HFFc6 (cell line): ENCODE measurements at places on chromosomes 12 and 14. TPM values are rescaled to one million over a fixed set of nuclear protein-coding genes. Genes with fewer than 3 reads are reported as not detected.

- DNase-seq: no peak
These were observed 100.7 kb downstream of the VCPKMT start for GRCh38 chr14:50015716-50016115.

- no peak for DNase-seq
These were observed 6.5 kb upstream of the CDK2AP1 start for GRCh38 chr12:123278101-123278627.

DNA sequence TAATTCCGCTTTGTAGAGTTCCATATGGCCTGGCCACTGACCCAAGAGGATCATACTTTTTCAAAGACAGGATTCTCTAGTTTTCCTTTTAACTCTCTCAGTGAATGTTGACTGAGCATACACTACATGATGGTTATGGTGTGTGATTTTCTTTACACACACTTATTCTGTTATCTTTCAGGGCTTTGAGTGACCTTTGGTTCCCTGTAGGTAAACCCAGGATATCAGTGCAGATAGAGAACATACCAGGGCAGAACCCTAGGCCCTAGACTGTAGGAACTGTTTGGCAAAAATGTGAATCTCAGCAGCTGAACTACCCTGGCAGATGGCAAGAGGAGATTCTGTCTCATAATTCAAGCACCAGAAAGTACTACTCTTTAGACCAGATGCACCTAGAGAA lies 159.6 kb downstream of the KCNA5 start:
- no peak for DNase-seq

DNA sequence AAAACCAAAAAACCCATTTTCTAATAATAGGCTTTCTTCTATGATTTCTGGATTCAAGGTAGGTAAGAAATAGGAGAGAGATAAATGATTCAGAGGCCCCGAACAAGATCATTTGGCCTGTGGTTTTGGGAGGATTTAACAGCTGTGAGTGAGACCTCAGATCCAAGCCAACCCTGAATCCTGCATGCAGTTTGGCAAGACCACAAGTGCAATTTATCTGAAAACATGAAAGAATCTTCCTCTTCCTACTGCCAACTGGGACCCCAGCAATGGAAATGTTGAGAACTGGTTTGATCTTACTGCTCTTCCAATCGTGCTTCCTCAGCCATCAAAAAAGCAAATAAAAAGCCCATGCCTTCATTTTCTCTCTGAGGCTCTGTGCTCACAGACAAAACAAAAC lies 519.7 kb upstream of the TBX3 start:
- no peak for DNase-seq

DNA sequence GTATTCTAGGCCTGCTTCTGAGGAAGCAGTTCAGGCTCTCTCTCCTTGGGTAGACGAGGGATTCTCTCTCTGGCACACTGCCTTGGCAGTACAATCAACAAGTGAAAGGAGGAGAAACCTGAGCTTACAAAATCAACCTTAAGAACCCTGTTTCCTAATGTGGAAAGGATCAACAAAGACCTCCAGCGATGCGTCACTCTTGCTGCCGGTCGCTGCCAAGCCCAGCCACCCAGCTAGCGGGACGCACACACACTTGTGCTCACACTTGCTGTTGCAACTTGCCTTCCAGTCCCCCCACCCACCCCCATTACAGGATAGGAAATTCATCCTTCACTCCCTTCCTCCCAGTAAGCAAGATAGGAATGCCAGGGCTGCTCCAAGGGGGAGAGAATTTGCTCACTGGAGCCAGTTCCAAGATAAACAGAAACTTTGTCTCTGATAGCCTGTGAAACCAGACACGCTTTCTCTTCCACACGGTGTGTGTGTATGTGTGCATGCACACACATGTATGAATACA lies 144.3 kb downstream of the BCL11B start:
- no peak for DNase-seq

- no peak for DNase-seq
These were observed 582.5 kb upstream of the MGAT4C start for GRCh38 chr12:86838711-86839110.

DNA sequence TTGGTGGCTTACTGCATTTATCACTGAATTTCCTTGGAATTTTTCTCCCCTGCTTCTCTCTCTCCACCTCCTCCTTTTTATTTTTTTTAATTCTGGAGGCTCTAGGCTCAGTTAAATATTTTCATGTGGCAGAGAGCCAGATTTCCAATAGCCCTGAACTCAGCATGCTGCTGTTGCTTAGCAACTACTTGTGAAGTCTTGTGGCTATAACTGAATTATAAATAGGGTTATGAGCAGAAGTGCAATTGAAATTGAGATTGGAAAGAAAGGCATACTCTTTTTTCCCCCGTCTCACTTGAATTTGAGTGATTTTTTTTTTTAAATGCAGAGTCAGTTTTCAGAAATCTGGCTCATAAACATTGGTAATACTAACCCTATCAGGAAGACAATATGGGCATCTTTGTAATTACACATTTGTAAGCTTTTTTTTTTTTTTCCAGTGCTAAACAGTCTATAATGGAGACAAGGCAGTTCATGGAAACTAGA lies 38.3 kb downstream of the ATF7IP start:
- DNase-seq: peak; percentile 75

GRCh38 chr14:100910888-100911664 lies 7.6 kb upstream of the RTL1 start:
- no peak for DNase-seq

DNA sequence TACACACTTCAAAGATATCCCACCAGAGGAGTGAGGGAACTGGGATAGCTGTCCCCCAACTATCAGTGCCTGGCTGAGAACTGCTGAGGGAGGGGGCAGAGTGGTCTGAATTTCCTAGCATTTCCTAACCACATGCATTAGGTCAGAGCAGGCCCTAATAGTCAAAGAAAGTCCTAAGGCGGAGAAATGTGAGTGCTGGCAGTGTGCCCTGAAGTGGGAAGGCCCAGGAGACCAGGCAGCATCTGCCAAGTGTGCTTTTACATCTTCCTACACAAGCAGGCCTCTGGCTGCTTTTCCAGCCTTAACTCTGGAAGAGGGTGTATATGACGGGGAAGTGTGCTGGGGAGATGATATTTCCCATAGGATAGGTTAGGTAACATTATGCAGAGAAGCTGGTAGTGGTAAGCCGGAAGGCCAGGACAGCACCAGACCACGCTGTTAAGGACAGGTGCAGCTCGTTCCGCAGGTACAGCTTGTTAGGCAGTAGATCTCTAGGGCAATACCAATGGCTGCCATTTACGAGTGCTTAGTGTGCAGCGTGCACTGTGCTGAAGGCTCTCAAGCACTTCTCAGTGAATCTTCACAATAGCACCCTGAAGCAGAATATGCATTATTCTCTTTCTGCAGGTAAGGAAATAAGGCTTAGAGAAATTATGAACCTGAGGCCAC lies 9.1 kb upstream of the CCDC198 start:
- DNase-seq: no peak

GRCh38 chr14:72714871-72715214 lies 179.1 kb downstream of the DPF3 start:
- no peak for DNase-seq

DNA sequence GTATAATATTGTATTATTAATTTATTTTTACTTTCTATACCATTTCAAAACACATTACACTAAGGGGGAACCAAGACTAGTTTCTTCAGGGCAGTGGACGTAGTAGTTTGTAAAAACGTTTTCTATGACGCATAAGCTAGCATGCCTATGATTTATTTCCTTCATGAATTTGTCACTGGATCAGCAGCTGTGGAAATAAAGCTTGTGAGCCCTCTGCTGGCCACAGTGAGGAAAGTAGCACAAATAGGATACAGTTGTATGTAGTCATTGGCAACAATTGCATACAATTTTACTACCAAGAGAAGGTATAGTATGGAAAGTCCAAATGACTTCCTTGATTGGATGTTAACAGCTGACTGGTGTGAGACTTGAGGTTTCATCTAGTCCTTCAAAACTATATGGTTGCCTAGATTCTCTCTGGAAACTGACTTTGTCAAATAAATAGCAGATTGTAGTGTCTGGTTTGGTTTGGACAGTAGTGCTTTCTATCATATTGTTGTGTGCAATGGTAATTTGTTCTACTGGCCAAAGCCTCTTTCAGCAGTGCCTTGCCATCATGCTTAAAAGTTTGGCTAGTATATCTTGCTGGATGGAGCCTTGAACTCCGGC lies 24.3 kb upstream of the PLEKHD1 start:
- peak; percentile 93 for DNase-seq

DNA sequence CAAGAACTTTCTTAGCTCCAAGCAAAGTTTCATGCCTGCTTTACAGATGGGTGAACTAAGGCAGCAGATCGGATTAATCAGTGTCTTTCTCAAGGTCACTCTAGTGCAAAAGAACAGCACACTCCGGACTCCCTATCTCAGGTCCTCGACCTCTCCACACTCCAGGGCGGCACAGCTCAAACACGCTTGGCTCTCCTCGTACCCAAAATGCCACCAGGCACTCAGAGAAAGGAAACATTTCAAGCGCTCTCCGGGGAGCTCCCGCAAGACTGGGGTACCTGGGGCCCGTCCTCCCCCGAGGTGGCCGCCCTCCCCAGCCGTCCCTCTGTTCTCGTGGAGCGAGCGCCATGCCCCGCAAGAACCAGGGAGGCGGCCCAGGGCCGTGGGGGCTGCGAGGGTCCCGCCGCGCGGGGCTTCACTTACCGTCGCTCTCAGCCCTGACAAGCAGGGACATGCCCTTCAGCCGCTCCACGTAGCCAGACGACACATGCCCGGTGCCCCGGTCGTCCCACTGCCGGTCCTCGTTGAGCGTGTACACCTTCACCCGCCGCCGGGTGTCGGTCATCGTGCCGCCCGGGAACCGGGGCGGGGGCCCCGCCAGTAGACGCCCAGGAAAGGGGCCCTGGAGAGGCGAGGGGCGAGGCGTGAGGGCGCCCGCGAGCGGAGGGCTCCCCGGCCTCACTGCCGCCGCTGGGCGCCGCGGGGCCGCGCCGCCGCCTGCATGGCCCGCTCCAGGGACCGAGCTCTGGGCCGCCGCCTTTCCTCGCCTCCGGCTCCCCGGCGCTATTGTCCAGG lies 830 bp downstream of the PPP4R3A start:
- DNase-seq: no peak

DNA sequence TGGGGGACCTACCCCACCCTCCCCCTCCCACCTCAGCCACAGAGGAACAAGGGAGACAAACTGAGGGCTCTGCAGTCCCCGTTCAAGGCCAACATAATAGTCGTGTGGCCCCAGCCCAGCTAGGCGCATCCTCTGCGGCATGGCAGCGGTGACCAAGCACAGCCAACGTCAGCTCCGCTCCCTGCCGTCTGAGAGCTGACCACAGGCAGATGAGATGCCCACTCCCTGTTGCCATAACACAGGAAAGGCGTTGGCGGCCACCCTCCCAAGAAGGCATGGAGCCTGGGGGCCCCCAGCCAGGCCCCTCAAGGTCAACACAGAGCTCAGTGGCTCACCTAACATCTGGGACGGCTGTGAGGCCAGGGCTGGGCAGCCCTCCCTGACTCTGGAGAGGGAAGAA lies 32.6 kb upstream of the UBC start:
- DNase-seq: no peak

DNA sequence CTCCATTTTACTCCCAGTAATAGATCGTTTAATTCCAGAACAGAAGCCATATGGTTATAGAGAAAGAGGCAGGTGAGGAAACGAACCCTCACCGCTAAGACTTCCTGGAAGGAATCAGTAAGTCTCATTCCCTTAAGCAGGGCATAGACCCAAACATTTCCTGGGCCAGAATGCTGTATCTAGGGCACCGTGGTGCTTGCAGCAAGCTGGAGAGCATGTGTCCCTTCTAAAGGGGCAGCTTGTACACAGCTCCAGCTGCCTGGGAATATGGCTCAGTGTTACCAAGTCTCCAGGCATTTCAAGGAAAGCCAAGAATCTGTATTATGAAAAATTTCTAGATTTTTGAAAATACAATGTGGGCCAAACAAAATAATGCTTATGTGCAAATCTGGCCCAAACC lies 73.4 kb downstream of the PPM1H start:
- no peak for DNase-seq

GRCh38 chr14:77065851-77066577 lies 32.0 kb upstream of the CIPC start:
- no peak for DNase-seq

DNA sequence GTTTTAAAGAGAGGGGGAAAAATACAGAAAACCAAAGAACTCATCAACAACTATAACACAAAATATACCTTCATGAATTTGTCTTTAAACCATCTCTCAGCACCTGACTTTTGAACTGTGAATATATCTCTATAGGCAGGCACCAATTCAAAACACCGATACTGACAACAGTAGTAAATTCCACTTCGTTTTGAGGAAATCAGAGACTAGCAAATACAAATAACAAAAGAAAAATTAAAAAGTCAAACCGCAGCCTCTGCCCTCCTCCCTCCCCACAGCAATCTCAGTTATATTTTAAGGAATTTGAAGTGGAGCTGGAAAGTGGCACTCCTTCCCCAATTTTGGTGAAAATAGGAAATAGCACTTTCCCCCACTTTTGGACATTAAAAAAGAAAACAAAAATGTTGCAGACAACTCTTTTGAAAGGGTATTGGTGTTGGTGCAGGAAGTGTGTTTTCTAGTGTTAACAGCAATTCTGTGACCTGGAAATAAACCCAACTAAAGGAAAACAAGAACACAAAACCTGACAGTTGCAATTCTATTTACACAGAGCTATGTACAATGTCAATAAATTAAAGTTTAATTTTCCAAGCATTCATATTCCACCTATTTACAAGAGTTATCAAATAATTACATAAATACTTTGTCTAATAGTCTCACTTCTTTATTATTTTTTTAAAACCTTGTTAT lies 13.5 kb downstream of the TBX3 start:
- DNase-seq: no peak

GRCh38 chr12:93061473-93062419 lies 132.7 kb upstream of the EEA1 start:
- DNase-seq: no peak

The TAS2R9 gene
- total RNA-seq: not detected in 3 replicates

The LAG3 gene
- total RNA-seq: 0.40 to 0.69 TPM (median 0.64 TPM) in 3 replicates

The MYF5 gene
- not detected in 3 replicates for total RNA-seq

The ACOT6 gene
- total RNA-seq: not detected in 3 replicates

The BICDL1 gene
- total RNA-seq: 0.05 TPM in 1 of 3 replicates, not detected in the others

The PRR13 gene
- total RNA-seq: 129 to 174 TPM (median 147 TPM) in 3 replicates

The HOXC9 gene
- 0.17 to 1.6 TPM (median 0.25 TPM) in 3 replicates for total RNA-seq

The MYO1H gene
- total RNA-seq: not detected in 3 replicates

The LALBA gene
- total RNA-seq: not detected in 2 replicates

The KERA gene
- total RNA-seq: not detected in 3 replicates

The OR10G3 gene
- not detected in 2 replicates for total RNA-seq

The C1S gene
- 22.3 to 30.8 TPM (median 23.1 TPM) in 3 replicates for total RNA-seq

The SERPINA3 gene
- total RNA-seq: not detected in 2 replicates

The SLC7A8 gene
- 13.0 to 23.3 TPM (median 15.8 TPM) in 3 replicates for total RNA-seq
